ENCODE measurements at places on chromosomes 2 and 18.

DNA sequence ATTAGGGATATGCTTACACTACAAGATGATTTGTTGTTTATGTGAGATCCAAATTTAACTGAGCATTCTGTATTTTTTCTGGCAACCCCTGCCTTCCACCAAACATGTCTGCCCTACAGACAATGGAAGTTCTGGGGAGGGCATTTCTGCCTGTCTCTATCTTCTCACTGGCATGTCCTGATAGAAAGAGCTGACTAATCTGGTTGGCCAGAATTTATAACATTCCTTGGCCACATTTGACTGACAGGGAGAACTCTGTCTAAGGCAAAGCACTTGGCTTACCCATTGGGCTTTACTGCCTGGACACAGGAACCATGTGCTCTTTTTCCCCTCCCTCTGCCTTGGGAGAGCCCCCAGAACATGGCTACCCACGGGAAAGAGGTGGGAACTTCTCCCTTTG is 70.6 kb upstream of the TMEM178A start:
- DNase-seq = no peak

GRCh38 chr2:82837588-82838304 is 1621.3 kb downstream of the SUCLG1 start:
- DNase-seq = no peak

GRCh38 chr2:235244255-235245220 is 249.3 kb upstream of the AGAP1 start:
- DNase-seq = no peak

DNA sequence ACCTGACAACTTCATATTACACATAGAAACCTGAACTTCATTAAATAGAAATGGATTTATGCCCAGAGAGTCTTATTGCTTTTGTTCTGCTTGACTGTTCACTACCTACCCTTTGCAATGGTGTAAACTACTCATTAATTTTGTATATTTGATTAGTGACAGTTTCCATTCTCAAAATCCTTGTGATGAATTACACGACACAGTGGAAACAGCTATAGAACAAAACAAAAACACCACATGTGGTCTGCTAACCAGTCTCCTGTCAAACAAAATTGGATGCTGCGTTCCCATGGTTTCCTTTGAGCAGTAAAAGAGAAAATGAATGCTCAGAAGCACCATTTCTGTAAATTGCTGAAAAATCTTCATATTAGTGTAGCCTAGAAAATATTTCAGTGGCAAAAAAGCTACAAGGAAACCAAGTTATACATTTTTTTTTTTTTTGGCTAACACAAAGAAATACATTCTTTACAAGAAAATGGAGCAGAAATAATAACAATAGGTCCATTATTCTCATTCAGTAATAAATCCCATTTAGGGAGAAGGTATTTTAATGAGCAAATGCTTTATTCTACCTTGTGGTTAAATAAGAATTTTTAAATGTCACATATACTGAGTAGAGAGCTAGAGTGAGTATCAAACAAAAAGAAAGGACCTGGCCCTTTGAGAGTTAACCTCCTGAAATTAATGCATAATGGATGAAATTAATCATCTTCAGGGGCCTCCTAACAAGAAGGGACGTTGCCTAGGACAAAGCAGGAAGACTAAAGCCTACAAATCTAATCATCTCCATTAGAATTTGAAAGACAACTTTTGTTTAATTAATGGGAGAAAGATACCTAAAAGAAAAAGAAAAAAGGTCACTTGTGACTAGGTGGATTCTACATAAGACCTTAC is 355.1 kb upstream of the ZC3H15 start:
- no peak for DNase-seq

DNA sequence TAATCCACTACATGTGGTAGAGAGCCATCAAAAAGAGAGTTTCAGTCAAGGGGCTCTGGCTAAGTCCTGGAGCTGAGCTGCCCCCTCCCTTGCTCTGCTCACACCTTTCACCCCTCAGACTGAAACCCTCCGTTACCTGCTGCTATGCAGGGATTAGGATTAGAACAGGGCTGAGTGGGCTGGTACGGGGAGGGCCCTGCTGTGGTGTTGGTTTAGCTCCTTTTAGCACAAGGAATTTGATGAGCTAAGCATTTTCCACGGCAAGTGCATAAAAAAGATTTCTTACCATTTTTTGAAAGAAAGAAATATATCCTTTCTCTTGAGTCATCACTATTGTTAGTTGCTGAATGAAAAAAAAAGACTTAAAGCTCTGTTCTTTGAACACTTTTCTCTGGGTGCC is 46.3 kb downstream of the TCF7L1 start:
- no peak for DNase-seq

- no peak for DNase-seq
These were observed 17.6 kb downstream of the ACSL3 start for GRCh38 chr2:222878301-222878876.

GRCh38 chr2:166297951-166298350 is 77.8 kb downstream of the SCN9A start:
- no peak for DNase-seq

- no peak for DNase-seq
These were observed 193.2 kb downstream of the CDH2 start for GRCh38 chr18:27983780-27984179.

DNA sequence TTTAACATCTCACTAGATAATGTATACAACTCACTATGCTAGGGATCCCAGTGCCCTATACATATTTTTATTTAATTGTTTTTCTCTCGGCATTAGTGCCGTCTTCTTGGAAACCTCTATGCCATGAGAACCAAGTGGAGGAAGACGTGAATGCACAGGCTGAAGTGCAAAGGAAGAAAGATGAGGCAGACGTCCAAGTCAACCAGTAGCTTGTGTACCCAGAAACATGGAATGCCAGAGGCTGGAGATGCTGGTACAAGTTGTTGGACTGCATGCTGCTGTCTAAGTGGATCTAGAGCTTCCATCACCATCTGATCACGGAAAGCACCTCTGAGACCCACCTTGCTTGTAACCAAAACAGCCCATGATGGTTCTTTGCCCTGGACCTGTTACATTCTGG is 12.5 kb upstream of the GEMIN6 start:
- DNase-seq = no peak

GRCh38 chr2:218256612-218257350 is 4.0 kb upstream of the GPBAR1 start:
- DNase-seq = no peak

- DNase-seq = no peak
These were observed 158.9 kb upstream of the FN1 start for GRCh38 chr2:215594766-215595165.

DNA sequence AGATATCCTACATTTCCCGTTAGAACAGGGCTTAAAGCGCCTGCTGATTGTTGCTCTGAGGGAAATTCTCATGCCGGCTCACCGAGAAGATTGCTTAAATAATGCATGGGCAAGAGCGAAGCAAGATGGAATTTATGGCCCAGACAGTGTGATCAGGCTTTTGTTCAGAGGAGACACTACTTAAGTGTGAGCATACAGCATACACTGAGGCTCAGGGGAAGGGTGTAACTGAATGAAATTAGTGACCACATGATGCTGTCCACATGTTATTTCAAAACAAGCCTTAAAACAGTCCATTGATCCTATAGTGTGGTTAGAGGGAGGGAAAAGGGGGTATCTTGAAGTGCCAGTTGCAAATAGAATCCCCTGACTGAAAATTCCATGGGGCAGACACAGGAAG is 125.5 kb downstream of the RAPGEF4 start:
- DNase-seq = no peak
